ENCODE measurements at places on chromosomes 16 and 17.

- DNase-seq: no peak
These were observed 15.0 kb downstream of the TMEM92 start for GRCh38 chr17:50289278-50289677.

DNA sequence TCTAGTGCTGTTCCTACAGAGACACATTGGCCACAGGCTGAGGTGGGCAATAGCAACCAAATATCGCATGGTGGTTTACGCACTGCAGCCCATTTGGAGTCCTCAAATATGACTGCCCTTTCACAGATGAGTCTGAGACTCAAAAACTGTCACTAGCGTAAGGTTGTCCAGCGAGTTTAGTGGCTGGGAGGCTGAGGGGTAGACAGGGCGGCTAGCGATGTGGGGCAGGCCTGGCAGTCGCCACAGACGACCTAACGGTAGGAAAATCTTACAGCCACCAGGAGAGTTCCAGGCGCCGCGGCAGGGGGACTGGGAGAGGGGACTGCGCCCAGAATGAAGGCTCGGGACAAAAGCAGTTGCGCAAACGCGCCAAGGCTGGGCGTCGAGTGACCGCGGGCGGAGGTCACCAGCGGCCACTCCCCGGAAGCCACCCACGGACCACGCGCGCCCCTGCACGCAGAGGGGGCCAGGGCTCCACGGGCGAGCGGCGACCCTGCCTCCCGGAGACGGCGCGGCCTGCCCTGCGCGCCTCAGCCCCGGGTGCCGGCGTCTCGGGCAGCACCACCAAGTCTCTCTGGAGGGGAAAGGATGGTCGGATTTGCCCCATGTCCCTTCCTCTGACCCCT lies 699 bp upstream of the MAP1LC3B start:
- no peak for DNase-seq

DNA sequence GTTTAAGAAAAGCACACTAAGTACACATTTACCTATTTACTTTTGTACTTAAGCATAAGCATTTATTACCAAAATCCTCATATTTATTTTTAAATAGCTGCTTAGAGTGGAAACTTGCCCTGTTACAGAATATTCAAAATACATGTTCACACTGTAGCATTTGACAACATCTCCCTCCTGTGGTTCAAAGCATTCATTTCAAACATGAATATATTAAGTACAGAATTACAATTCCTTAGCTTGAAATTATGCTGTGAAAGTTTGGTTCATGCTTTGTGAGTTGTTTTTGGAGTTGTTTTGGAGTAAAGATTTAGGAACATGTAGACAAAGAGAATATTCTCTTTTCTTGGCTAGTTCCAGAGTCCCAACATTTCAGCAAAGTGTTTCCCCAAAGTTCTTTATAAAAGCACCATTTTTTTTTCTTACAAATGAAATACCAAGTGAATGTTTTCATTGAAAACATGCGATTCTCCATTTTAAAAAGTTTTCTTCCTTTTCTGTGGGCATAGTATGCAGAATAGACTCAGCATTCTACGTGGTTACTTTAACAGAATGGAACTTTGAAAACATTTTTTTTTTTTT lies 33.2 kb downstream of the TUBD1 start:
- no peak for DNase-seq

GRCh38 chr16:56911771-56912571 lies 20.0 kb upstream of the HERPUD1 start:
- no peak for DNase-seq

DNA sequence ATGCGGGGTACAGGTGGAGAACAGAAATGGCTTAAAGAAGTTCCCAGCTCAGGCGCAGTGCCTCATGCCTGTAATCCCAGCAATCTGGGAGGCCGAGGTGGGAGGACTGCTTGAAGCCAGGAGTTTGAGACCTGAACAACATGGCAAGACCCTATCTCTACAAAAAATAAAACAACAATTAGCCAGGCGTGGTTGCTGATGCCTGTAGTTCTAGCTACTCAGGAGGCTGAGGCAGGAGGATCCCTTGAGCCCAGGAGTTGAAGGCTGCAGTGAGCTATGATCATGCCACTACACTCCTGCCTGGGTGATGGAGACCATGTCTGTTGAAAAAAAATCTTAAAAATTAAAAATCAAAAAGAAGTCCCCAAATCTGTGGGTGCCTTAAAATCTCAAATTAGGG lies 228.3 kb upstream of the WSB1 start:
- no peak for DNase-seq

GRCh38 chr16:84378099-84378498 lies 9.8 kb downstream of the ATP2C2 start:
- no peak for DNase-seq

GRCh38 chr16:19228052-19228451 lies 57.5 kb upstream of the CLEC19A start:
- no peak for DNase-seq

DNA sequence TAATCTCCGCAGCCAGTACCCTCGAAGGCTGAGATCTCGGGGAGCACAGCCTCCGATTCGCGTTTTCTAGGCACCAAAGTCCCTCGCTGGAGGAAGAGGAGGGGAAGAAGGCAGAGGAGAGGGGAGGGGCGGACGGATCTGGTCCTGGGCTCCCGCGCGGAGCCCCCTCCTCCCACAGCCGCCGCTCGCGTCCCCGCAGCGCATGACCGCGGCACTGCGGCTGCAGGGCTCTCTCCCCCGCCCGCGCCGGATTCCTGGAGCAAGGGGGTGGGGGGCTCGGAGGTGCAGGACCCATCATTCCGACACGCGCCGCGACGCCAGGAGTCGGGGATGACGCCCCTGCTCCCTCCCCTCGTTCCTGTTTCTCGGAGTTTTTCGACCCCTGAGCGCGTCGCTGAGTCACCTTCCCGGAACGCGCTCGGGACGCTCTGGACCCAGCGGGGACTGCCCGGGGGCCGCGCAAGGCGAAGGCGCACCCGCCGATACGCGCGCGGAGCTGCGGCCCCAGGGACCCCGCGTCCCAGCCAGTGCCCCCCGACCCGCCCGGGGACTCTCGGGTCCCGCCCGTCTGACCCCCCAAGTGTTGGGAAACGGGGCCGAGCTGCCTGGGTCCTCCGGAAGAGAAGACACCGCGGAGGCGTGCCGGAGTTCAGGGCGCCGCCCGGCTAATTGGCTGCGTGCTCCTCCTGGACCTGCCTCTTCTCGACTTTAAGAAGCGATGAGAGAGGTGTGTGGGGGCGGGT lies 1.4 kb upstream of the SPHK1 start:
- peak; percentile 53 for DNase-seq

Data from immature natural killer cell (primary cell).